ENCODE measurements at places on chromosomes 5 and 9.

- peak; percentile 70 for DNase-seq
Observed at GRCh38 chr5:163347671-163348070, 89.7 kb upstream of the CCNG1 start.

GRCh38 chr5:82713811-82714210, 363.4 kb downstream of the TMEM167A start:
- DNase-seq: no peak

- peak; percentile 4 for DNase-seq
Observed at GRCh38 chr5:151318850-151319732, 15.5 kb upstream of the SLC36A3 start.

DNA sequence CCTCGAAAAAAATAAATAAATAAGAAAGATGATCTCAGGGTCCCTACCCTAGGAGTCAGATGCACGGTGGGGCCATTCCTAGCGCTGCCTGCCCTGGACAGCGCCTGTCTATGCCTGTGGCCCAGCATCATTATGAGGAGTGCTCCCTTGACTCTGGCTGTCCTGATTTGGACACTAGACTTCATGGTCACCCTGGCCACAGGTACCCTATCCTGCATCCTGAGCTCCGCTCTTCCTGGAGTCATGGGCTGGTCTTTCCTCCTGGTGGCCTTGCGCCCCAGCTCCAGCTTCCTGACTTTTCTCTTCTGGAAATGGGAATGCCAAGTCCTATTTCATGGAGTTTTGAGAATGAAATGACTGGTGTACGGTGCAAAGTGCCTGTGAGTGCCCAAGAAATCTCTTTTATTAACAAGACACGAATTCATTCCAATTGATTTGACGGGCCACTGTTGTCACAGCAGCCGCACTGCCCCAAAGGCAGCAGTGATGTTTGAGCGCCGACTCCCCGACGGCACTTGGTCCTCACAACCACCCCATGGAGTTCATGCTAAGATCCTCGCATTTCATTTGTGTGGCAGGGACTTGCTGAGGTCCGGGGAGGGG, 564 bp upstream of the AIF1L start:
- DNase-seq: no peak

- no peak for DNase-seq
Observed at GRCh38 chr5:65151614-65152013, 330.1 kb downstream of the ADAMTS6 start.

- DNase-seq: no peak
Observed at GRCh38 chr5:157486861-157487260, 26.8 kb downstream of the NIPAL4 start.

GRCh38 chr9:133779081-133779480, 40.9 kb upstream of the SARDH start:
- DNase-seq: no peak

DNA sequence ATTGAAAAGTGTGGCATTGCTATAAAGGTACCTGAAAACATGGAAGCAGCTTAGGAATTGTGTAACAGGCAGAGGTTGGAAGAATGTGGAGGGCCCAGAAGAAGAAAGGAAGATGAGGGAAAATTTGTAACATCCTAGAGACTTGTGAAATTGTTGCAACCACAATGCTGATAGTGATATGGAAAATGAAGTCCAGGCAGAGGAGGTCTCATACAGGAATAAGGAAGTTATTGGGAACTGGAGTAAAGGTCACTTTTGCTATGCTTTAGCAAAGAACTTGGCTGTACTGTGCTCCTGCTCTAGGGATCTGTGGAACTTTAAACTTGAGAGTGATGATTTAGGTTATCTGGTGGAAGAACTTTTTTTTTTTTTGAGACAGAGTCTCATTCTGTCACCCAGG, 43.5 kb downstream of the PTPDC1 start:
- DNase-seq: no peak

DNA sequence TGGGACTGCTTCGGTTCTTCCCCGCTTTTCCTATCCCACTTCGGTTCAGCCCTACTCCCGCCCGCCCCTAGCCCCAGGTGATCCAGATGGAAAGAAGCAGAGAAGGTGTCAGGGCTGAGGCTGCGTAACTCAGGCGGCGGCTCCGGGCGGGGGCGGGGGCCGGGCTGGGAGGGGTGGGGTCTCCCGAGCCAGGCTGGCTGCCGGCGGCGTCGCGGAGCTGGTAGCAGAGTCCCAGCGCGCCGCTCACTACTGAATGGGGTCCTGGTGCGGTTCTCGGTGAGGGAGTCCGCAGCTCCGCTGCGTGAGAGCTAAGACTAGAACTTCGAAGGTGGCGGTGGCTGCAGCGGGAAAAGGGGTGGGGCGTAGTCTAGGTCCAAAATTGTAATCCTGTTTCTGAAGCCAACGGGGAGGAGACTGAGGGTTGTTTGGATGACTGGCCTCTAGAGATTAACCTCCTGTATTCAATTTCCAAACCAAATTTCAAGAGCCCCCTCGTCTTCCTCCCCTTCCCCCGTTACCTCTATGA, 1.4 kb downstream of the PRR16 start:
- DNase-seq: peak; percentile 66

DNA sequence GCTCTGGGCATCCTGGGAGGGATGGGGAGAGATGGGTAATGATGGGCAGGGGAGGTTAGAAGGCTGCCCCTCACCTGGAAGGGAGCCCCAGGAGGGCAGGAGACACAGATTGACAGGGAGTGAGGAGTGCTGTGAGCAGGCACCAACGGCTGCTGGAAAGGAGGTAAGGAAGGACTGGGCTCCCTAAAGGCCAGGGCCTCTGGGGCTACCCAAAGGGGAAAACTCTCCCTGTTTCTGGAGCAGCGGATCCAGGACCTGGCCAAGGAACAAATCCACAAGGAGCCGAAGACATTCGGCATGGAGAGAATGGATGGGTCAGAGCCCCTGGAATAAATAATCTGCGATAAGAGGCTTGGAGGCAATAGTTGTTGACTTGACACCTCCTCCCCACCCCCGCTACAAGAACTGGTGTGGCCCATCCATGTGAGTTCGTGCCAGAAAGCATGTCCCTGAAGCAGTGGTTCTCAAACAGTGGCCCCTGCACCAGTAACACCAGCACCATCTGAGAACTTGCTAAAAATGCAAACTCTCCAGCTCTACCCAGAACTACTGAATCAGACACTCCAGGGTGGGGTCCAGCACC, 208.3 kb downstream of the GABBR2 start:
- no peak for DNase-seq

- no peak for DNase-seq
Observed at GRCh38 chr5:134549714-134550113, 24.2 kb downstream of the JADE2 start.

DNA sequence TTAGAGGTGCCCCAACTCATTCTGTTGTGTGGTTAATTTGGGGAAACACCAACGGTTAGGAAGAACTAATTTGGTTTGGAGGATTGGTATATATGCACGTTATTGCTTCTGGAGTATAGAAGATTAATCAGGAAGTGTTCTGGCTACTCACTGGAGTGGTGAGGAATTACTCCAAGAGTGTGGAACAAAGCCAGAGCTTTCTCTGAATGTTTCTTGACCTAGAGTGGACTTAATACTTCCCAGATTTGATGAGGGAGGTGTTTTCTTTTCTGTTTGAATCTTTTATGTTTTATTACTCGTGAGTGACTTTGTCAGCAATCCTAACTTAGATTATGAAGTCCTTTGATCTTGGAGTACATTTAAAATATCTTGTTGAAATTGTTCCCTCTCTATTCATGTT, 163.7 kb downstream of the MAN2A1 start:
- no peak for DNase-seq

DNA sequence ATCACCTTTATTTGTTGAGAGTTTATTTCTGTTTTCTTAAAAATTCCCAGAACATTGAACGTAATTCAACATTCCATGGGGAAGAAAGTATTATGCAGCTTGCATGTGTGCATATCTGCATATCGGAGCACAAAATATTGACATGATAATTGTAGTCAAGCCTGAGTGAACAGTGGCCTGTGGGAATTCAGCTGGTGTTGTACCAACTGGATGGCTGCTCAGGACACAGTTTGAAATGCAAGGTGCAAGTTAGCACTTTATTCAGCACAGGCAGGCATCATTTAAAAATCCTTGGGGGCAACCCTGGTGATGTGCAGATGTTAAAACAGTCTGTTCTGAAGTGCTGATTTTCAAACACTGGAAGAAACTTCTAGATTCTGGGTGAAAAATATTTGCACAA, 82.4 kb downstream of the CNTLN start:
- peak; percentile 75 for DNase-seq

- DNase-seq: no peak
Observed at GRCh38 chr9:89489548-89490530, 8.1 kb downstream of the SEMA4D start.

- DNase-seq: peak; percentile 81
Observed at GRCh38 chr5:52840277-52841050, 52.7 kb downstream of the ITGA1 start.

- DNase-seq: no peak
Observed at GRCh38 chr5:117143406-117143805, 568.8 kb upstream of the SEMA6A start.

GRCh38 chr9:120030847-120031246, 549.1 kb downstream of the CDK5RAP2 start:
- no peak for DNase-seq

DNA sequence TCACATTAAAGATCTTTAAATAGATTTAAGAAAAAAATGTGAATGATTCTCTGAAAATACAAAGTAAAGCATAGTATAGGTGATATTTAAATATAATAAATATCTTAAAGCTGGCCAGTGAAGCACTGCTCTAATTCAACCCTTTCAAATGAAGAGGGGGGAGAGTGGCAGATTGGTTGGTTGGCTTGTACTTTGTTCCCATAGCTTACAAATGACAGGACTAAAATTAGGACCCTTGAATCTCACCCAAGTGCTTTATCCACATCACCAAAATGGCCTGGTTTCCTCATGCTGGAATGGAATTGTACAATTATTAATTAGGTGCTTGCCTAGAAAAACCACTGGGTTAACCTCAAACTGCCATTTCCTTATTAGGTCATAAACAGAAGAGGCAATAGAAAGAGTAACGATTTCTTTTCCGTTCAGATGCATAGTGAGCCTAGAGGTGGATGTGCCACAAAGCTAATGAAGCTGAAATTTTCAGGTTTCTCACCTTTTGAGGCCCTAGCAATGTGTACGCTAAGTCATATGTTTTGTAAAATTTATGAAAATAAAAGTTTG, 354.5 kb upstream of the CDH6 start:
- DNase-seq: no peak

GRCh38 chr9:28234894-28235277, 661.6 kb upstream of the C9orf72 start:
- no peak for DNase-seq

GRCh38 chr9:75039009-75039408, 10.9 kb upstream of the CARNMT1 start:
- DNase-seq: no peak

DNA sequence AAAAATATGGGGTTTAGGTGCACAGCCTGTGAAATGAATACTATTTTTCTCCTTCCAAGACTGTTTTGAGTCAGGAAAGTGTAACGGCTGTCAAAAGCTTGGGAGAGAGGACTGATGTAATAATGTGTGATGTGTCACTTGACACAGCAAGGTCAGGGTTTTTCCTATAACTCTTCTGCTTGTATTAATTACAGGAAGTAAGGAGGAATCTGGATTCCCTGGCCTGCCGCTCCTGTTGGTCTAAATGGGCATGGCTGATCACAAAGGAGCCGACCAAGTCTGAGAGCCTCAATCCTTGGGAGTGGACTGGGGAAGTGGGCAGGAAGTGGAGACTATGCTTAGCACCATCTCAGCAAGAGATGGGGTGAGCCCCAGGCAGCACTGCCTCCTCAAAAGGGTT, 16.7 kb upstream of the SLC28A3 start:
- DNase-seq: no peak

GRCh38 chr9:122331523-122331927, 39.3 kb upstream of the PTGS1 start:
- DNase-seq: no peak

- peak; percentile 54 for DNase-seq
Observed at GRCh38 chr9:95031711-95032461, 285.6 kb downstream of the FANCC start.

DNA sequence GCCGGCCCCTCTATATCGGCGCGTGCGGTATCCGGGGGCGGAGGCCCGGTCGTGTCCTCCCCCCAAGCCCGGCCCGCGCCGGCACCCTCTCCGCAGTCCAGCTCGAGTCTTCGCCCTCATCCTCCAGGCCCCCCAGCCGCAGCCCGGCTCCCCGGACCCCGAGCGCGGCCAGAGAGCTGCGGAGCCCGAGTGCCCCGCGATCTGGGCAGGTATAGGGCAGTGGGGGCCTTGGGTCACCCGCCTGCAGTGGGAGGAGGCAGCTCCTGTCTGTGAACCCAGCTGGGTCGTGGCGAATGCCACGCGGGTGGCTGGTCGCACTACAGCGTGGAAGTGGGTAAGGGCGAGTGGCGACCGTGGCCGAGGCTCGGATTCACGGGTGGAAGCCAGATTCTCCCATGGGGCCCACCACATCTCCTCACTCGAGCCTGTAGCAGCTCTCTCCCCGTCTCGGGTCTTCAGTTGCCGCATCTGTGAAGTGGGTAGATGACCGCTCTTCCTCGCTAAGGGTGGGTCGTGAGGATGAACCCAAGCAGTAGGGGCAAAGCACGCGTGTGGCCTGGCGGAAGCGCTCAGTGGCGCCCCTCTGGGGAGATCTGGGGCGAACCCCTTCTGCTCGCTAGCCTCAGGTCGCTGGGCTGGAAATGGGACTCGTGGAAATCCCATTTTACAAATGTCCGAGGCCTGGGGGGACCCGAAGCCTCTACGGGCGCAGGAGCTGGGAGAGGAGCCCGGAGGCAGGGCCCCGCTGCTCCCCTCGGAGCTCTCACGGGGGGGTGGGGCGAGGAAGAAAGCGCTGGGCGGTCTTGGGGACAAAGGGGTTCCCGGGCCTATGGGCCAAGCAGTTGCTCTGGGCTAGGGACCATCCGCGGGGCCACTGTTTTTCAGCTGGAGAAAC, 1.9 kb downstream of the NR5A1 start:
- no peak for DNase-seq

DNA sequence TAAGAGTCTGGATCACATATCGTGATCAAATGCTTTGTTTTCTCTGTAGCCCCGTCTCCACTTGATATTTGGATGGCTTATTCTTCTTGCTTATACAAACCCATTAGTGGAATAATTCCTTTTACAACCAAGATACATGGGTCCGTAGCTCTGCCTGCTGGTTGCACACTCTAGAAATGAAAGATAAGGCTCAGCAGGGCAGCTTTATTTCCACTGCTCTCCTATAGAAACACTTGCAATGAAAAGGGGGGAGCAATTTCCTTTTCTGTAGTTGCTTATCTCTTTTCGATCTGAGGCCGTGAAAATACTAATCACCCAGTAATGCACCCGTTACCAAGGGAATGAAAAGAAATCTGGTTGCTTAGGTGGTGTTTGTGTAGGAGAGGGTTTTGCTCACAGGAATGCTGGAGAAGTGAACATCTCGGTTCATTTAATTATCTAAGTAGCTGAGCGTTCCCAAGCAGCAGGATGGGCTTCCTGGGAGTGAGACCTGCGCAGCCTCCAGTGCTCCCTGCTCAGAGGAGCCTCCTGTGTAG, 131.7 kb downstream of the ADAMTS16 start:
- DNase-seq: no peak

GRCh38 chr9:93004561-93004960, 53.9 kb upstream of the SUSD3 start:
- no peak for DNase-seq

GRCh38 chr9:76785501-76785900, 21.3 kb downstream of the PCA3 start:
- DNase-seq: no peak

All from NCI-H69 (cell line).